Cerebellar nuclear complex (tissue), 1 donor: ENCODE measurements at places on chromosomes 13 and 19.

- DNase-seq = no peak
Measured at GRCh38 chr13:41276824-41277223, 13.4 kb upstream of the MTRF1 start.

- DNase-seq = no peak
Measured at GRCh38 chr19:10113592-10113963, 2.1 kb downstream of the P2RY11 start.

- DNase-seq = no peak
Measured at GRCh38 chr13:38265132-38265497, 84.5 kb upstream of the UFM1 start.

DNA sequence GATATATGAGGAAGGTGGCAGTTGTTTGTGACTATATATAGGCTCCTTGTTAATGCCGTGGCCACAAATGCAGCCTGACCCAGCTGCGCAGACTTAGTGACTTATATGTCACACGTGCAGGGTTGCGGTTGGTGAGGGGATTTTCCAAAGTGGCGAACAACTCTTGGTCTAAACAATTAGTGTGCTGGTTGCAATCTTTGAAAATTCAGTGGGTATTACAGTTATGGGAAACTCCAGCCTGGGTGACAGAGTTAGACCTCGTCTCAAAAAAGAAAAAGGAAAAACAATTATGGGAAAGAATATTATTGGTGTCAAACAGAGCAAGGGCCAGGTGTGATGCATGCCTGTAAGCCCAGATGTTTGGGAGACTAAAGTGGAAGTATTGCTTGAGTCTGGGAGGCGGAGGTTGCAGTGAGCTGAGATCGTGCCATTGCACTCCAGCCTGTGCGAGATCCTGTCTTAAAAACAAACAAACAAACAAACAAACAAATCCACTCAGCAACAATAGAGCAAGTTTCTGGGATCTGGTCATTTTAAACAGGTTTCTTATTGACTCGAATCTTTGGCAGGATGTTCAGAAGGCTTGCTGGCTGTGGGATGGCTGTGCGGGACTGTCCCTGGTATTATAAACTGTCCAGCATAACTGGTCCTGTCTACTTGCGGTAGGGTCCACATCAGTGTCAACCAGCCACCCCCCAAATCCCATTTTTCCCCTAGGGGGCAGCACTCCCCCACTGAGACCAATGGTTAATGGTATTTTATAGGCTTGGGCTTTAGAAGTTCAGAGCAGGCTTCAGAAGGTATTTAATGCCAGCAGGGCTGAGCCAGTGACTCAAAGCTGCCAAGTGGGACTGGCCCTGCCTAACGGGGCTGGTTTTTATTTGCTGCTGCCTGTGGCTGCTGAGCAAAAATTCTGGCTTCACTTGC, 15.4 kb downstream of the RELB start:
- DNase-seq = no peak

- DNase-seq = no peak
Measured at GRCh38 chr19:38333245-38333644, 2.4 kb upstream of the CATSPERG start.

DNA sequence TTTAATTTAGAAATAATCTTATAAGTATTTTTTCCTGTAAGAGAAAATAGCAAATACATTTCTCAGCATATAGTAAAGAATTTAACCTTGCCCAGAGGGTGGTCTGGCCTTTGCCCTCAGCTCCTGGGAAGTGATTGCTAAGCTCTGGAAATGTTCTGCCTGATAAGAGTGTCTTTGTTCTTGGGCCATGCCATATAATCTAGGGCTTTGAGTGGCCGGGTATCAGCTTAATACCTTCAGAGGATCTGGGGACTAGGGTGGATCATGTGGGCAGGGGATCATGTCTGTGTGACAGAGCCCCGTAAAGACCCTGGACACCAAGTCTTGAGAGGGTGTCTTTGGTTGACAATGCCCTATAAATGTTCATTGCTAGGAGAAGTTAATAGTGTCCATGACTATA, 1032.4 kb upstream of the MIR17HG start:
- no peak for DNase-seq

DNA sequence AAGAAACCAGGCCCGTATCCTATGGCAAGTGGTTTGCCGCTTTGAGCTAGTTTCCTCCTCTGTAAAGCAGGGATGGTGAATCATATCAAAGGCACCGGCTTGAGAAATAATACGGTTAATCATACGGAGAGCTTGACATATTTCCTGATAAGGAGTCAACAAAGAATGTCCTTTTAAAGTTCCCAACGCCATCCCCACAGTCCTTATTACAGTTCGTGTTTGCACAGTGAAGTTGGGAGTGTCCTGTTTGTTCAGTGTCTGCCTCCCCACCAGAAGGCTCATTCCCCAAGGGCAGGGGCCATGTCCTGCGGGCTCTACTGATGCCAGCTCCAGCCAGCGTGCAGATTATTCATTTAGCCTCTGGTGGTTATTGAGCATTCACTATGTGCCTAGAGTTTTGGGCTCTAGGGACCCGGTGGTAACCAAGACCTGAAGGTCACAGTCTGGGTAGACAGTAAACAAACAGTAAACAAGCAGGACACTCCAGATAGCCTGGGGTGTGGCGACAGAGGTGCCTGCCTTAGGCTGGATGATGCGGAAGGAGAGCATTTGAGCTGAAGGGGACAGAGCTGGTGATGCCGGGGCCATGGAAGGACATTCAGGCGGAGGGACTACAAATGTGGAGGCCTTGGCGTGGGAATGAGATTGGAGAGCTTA, 6.3 kb downstream of the GRAMD1A start:
- no peak for DNase-seq

GRCh38 chr13:103006641-103007426, 59.4 kb downstream of the SLC10A2 start:
- DNase-seq = no peak

DNA sequence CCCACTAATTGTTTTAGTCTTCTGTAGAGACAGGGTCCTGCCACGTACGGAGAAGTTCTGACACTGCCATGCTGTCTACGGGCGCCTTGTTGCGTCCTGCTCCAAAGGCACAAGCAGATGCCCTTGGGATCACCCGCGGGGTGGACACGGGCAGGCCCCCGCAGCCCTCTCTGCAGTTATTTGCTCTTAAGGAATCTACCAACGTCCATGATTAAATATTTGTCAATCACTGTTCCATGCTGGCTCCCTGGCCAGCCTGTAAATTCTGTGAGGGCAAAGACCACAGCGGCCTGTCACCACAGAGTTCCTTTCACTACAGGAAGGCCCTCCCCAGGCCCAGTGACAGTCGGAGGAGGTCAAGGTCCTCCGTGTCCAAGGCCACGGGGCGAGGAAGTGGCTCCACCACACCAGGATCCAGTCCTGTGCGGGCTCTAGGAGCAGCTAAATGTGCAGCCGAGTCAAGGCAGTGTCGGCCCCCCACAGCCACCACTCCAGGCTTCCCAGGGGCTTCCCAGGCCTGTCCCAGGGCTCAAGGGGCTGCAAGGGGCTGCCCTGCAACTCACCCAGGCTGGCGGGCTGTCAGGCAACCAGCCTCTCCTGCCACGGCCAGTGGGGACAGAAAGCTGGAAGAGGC, 2.1 kb downstream of the RNF126 start:
- DNase-seq = no peak

- no peak for DNase-seq
Measured at GRCh38 chr13:74674720-74675119, 540.5 kb upstream of the KLF12 start.

GRCh38 chr19:821825-822503, at the start of gene PLPPR3:
Gene PLPPR3, minus strand, starts transcription at chr19:821955. Its CDS starts 396 bp downstream, at chr19:821559.
- no peak for DNase-seq

- DNase-seq = no peak
Measured at GRCh38 chr13:90281709-90282108, 1065.8 kb upstream of the MIR17HG start.

DNA sequence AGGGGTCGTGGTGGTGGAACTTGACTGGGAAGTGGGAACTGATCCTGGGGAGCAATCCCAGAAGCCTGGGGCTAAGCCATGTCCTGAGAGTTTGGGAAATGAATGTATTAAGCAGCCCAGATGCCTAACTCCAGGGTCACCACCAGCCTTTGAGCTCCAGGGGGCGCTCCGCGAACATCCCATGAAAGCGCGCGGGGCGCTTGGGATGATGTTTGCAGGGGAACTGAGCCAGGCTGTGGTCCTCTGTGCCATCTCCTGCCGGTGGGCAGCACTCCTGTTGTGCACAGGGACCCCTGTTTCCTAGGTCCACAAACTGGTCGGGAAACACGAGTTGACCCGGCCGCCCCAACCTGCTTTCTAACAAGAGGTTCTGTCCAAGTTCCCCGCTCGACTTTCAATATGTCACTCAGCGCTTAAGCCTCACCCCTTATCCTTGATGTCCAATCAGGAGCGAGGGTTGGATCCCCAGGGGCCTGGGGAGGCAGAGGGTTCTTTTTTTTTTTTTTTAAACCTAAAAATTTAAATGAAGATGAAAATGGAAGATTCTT, 14.4 kb downstream of the LEUTX start:
- no peak for DNase-seq

DNA sequence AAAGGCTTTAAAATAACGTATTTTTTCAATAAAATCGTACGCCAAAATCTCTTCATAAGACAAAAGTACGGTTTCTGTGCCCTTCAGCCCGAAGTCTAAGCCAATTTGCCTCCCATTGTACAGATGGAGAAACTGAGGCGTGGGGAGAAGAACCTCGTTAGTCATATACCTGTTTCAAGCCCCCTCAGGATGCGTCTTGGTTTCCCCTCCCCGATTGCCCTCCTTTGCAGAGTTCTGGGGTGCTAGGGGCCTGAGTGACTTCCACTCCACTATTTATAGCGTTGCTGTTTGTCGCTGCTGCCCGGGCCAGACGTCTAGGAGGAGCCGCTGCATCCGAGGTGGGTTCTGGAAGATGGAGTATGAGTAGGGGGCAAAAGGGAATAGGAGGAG, 2.3 kb upstream of the LTBP4 start:
- DNase-seq = no peak

DNA sequence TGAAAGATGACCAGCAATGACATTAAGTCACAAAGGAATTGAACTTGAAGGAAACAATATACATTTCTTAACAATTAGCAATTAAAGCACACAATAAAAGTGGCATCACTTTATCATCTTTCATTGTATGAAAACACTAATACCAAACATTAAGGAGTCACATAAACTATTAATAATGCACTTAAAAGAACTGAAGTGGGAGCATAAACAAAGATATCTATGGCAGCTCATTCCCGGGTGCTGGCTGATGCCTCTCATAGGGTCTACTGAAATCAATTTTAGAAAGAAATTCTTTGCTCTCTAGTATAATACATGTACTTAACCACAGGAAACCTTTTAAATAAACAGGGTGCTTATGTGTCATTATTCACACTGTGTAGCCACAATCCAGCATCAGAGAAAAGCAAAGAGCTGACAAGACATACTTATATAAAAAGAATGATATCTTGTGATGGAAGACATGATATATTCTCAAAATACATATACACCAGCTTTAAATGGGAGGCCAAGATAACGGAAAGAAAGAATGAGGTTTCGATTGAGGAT, 1207.8 kb downstream of the EFNB2 start:
- no peak for DNase-seq

- DNase-seq = no peak
Measured at GRCh38 chr13:19153782-19154450, 27.7 kb downstream of the TUBA3C start.

- no peak for DNase-seq
Measured at GRCh38 chr13:95226476-95226875, 74.8 kb downstream of the ABCC4 start.

GRCh38 chr19:42115219-42115618, 17.0 kb downstream of the POU2F2 start:
- DNase-seq = no peak

DNA sequence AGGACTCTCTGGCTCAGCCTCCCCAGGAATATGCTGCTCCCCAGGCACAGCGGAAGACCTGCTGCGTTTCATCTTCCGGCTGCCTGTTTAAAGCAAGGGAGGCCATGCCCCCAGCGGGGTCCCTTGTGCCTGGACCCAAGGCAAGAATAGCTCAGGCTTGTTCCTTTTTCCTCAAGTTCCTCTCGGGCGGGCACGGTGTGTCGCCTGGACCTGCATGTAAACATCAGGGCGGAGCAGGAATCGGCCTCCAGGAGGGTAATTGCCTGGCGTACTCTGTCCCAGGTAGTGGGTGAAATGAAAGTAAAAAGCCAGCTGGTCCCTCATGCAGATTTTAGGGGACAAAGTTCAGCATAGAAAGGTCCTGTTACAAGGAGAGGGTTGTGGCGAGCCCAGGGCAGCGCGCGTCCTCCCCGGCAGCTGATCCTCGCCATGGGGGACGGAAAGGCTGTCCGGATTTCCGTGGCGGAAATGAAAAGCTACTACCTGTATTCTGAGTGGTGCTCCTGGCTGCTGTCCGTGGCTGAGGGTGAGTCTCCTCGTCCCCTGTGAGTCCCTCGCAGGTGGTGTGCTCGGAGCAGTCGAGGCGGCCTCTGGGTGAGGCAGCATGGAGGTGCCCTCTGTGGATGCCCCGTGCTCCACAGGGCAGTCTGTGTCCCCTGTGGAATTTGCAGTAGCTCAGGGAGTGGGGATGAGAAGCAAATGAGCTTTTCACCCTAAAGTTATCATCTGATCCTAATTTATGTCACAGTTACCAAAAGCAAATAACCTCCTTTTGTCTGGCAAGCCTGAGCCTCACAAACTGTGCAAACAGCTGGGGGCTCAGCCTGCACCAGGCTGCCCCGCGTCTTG, 16.2 kb downstream of the MCF2L start:
- DNase-seq = no peak

- DNase-seq = no peak
Measured at GRCh38 chr19:42022616-42023015, 28.6 kb upstream of the ATP1A3 start.

- no peak for DNase-seq
Measured at GRCh38 chr13:48251611-48252081, 18.6 kb downstream of the ITM2B start.

GRCh38 chr19:38850436-38850975, 720 bp upstream of the HNRNPL start:
- DNase-seq = no peak

DNA sequence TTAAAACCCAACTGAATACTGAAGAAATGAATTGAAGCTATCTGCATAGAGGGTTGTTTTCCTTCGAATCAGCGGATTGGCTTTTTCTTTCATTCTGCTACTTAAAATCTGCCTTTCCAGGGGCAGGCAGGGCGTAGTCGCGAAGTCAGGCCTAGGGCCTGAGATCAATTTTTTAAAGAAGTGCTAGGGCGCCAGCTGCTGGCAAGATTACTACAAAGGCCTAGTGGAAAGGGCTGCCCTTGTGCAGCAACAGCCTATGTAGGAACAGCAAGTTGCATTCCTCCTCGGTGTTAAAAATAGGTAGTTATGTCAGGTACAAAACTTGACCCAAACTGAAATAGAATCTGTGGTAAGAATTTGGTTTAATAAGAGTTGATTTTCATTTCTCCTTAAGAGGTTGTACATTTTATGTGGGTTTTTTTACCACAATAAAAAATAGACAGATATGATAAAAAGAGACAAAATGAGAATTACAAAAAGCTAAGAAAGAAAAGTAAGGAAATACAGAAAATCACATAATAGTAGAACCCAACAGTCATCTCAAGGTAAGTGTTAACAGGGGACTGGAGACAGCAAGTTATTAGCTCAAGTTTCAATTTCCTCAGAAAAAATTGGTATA, 9.5 kb upstream of the URAD start:
- no peak for DNase-seq
